COR-L47 (cell line): ENCODE measurements at places on chromosomes 5 and 9.

DNA sequence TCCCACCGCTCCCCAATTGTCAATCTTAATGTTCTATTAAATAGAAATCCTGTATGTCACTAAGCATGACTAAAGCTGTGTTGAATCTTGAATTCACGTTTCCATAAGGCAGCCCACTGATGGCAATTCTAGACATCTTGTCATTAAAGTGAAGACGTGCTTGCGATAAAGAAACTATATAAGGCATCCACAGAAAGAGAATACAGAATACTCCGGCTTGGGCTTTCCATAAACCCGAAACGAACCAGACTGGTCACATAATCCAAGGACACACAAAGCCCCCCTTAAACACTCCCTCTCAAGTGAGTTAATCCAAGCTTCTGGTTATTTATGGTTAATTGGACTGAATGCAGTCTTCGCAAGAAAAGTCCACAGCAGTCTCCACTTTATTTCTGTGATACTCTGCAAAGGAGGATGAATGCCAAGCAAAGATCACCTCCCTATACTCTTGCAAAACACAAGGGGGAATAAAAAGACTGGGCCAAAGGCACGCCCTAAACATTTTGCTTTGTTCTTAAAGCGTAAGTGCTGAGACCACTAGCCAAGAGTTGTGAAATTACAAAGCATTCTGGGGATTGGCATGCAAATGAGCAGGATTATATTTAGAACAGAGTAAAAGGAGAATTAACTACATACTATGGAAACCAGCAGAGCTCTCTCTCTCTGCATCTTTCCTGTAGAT lies 54.7 kb downstream of the DPYSL3 start:
- DNase-seq: peak; percentile 13

- no peak for DNase-seq
Measured at GRCh38 chr9:119092125-119092524, 277.1 kb downstream of the BRINP1 start.

DNA sequence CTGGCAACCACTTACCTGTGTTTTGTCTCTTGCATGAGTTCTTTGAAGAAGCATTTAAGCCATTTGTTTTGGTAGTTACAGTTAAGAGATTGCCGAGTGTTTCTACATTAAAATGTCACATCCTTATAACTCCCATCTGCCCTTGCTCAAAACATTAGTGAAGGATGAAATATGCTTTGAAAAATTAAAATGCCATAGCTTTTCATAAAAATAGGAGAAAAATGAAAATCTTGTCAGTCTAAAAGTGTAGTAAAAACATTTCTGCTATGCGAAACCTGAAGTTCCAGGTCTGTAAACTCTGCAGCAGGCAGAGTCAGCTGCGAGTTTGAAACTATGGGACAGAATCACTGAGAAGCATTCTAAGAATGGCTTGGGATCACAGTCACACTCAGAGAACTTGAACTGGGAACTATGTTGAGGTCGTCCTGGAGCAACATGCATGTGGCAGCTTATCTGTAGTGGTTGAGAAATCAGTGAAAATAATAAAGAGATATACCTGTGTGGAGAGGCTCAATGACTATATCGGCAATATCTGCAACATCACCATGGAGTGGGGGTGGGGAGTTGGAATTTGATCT lies 67.4 kb downstream of the RASGRF2 start:
- DNase-seq: no peak

- DNase-seq: no peak
Measured at GRCh38 chr9:115540091-115540490, 422.1 kb upstream of the TNC start.

DNA sequence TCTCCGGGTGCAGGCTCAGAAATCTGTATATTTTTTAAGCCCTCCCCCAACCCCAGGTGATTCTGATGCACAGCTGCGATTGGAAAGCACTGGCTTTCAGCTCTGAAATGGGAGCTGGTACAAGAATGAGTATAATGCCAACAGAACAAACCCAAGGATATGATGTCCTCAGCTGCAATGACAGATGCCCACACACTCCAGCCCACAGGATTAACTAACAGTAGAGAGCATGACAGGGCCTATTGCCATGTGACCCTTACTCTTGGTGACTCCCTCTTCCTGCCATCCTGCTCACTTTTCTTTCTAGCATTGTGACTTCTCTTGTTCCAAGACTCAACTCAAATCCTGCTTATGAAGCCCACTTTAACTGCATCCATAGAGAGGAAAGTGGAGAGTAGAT lies 174.5 kb downstream of the FGF18 start:
- DNase-seq: no peak

GRCh38 chr5:73312872-73313510 lies 135.6 kb downstream of the FOXD1 start:
- DNase-seq: no peak

GRCh38 chr5:146206257-146206656 lies 2.9 kb downstream of the RBM27 start:
- no peak for DNase-seq

DNA sequence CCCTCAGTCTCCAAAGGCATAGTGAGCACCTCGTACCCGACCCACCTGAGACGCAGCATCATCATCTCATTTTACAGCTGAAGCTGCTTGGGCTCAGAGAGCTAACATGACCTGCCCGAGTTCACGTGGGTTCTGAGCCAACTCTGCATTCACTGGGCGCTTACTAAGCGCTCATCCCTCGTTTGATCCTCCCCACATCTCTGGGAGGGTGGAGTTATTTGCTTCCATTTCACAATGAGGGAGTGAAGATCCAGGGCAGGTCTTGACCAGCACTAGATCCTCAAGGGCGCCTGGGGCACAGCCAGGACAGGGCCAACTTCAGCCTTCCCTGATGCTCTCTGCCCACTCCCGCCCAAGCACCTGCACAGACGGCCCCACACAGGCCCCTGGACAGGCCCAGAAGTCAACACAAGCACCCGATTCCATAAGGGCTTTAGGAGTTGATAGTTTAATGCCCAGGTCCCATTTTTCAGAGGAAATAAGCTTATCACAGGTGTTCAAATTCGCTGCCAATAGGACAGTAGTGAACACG lies 80.8 kb downstream of the HRH2 start:
- no peak for DNase-seq

DNA sequence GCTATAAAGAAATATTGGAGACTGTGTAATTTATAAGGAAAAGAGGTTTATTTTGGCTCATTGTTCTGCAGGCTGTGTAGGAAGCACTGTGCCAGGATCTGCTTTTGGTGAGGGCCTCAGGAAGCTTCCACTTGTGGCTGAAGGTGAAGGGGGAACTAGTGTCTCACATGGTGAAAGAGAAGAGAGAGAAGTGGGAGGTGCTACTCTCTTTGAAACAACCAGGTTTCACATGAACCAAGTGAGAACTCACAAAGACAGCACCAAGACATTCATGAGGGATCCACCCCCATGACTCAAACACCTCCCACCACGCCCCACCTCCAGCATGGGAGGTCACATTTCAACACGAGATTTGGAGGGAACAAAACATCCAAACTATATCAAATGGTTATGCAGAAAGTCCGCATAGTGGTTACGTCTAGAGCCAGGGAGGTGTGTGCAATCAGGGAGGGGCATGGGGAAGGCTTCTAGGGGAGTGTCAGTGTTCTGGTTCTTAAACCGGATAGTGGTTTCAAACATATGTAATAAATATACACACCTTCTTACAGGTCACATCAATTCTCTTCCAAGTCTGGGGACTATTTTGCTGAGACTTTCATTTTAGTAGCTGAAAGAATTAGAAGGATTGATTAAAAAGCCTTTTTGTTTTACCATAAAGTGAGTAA lies 113.0 kb downstream of the TRIO start:
- DNase-seq: no peak

- no peak for DNase-seq
Measured at GRCh38 chr5:178211095-178212048, 7.0 kb downstream of the HNRNPAB start.

DNA sequence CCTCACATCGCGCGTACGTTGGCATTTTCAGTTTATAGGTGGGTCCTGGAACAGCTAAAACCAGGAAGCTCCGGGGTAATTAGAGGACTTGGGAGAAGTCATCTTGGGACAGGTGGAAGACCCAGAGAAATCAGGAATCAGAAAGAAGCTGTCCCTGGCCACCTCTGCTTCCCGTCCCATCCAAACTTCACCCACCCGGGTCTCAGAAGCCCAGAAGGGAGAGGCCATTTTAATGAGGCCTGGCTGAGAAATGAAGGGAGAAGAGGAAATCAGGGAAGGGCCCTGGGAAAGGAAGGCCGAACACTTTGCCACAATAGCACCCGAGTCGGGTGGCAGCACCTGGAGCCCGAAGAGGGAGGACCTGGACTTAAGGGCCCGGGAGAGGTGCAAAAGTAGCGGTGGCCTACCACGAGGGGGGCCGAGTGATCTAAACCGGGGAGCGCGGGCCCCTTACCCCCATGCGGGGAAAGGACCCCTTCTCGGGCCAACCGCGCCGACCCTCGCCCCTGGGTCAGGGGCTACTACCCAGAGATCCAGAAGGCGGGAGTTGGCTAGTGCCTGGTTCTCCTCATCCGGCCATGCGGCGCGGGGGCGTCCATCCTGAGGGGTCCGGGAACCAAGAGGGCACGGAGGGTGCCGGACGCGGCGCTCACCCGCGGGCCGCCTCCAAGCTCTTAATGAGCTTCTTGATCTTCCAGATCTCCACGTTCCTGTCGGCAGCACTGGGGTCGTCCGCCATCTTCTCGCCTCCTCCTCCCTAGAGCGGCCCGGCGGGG lies 668 bp downstream of the ETF1 start:
- no peak for DNase-seq

DNA sequence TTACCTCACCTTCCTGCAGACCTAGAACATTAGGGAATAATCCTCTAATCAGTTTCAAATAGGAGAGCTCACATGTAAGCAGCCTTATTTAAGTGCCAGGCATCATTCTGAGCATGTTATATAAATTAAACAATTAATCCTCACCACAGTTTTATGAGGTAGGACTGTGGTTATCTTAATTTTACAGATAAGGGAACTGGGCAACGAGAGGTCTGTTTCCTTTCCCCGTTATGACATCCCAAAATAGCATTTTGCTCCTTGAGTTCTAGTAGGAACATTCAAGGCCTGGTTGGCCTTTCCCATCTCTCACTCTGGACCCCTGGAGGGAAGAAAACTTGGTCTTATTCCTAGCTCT lies 19.1 kb upstream of the IFNB1 start:
- DNase-seq: no peak

- DNase-seq: no peak
Measured at GRCh38 chr5:138626333-138626944, 51.2 kb upstream of the HSPA9 start.

DNA sequence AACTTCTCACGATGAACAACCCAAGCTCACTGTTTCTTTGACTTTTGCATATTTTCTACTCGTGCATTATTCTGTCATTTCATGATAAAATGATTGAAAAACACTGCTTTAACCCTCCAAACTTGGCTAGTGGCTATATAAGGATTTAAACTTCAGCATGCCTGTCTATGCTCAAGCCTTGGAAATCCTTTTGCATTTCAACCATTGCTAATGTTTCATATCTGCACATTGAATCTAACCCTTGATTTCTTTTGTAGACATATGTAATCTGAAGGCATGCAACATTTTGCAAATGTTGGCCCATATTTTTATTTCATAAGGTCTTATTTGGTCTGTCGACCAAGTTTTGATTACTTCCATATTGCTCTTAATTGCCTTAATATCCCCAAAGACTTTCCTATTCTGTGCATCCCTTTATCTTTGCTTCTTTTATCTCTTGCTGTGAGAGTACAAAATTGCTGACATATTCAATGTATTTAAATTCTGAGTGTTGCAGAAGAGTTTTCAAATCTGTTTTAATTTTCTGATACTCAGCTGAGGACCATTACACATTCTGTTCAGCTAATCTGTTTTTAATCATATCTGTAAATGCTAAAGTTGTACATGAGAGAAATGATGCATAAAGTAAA lies 403.7 kb upstream of the ZNF608 start:
- DNase-seq: no peak

DNA sequence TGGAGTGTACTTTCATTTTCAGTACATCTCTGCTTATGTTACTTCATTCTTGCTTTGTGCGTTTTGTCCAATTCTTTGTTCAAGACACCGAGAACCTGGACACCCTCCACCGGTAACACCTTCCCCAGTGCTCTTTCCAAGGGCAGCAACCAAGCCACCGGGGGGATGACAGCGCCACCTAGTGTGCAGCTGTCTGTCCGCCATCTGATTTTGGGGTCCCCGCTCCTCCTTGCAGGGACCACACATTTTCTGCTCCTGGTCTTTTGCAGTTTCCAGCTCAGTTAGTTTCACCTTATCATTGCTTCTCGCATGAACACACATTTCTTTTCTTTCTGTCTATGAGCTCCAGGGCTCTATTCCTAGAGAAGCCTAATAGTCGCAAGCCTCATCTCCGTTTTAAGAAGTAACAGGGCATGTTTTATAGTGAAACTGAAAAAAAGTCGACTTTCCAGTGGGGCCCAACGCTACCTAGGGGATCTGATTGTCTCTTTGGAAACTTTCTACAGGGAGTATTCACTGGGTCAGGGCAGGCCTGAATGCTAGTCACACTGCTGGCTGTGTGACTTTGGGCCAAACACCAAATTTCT lies 152.1 kb downstream of the FSTL4 start:
- DNase-seq: peak; percentile 29

- DNase-seq: peak; percentile 46
Measured at GRCh38 chr5:96624596-96624995, 37.6 kb upstream of the CAST start.

- no peak for DNase-seq
Measured at GRCh38 chr5:141963701-141964100, 5.2 kb upstream of the RNF14 start.

GRCh38 chr5:170315154-170315553 lies 17.6 kb upstream of the LCP2 start:
- DNase-seq: no peak

GRCh38 chr9:36873247-36873875 lies 160.7 kb downstream of the PAX5 start:
- DNase-seq: peak; percentile 37

DNA sequence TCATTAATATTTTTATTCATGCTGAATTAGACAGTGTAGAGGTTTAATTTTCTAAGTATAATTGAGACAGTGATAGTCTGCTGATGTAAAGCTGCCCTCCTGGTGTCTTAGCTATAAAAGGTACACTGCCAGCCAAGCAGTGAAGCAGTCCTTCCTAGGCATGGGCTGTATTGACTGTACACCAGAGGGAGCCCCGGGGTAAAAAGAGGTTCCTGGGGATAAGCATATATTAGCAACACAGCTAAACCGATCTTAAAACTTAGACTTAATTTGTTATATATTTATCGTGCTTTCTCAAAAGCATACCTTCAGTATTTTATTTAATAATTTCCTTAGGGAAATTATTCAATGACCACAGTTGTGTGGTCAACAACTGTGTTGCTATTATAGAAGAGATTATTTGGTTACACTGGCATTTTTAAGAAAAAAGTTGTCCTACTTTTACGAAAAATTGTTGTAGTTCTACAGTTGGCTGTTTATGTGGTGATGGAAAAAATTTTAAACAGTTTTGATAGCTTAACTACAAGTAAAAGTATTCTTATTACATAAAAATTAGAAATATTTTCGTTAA lies 68.8 kb downstream of the ELL2 start:
- DNase-seq: peak; percentile 57

GRCh38 chr9:129323376-129323998 lies 145.4 kb upstream of the IER5L start:
- DNase-seq: no peak

- DNase-seq: no peak
Measured at GRCh38 chr9:110095776-110096175, 112.2 kb downstream of the C9orf152 start.
